ENCODE measurements at places on chromosomes 3 and 15. TPM values are rescaled to one million over a fixed set of nuclear protein-coding genes. Genes with fewer than 3 reads are reported as not detected.

Gene UBA3
- total RNA-seq = 30.6 TPM

Gene CYP1A2
- not detected for total RNA-seq

DNA sequence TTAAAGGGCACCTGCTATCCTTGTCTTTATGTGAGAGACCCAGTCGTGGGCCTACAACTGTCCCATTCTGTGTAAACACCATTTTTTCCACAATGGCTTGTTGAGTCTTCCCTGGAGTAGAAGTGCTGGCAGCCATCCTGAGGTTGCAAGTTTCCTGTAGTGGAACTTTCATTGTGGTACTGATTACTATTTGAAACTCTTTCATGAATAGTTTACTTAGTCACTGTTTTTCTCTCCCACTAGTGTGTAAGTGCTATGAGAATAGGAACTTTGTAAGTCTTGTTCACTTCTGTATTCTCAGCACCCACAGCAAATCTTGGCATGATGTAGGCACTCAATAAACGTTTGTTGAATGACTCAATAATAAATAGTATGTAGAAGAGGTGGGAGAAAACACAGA, 48.6 kb downstream of the RARB start:
- no peak for DNase-seq

DNA sequence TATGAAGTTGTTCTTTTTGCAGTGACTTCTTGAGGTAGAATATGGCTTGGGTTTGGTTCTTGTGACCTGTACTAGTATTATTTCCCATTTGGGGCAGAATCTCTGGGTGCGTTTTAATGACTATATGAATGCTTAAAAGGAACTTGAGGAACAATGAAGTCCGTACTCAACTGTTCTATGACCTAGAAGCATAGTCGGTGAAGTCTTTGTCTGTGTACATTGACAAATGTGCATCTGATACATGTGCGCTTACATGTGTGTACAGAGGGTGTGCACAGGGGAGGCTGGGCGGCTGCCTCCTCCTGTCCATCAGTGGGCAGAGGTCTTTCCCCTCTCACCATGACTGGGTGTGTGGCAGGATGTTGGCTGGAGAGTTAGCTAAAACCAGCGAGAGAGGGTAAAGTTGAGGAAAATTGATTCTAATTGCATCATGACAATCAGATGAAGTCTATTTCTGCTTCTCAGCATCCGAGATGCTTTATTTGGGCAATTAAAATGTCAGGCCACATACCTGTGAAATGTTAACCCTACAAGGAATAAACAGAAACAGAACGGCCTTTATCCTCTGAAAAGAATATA, 1.0 kb upstream of the NR2F2 start:
- no peak for DNase-seq

- no peak for DNase-seq
These were observed 375.1 kb upstream of the DPH6 start for GRCh38 chr15:35921046-35921445.

Gene EPHB1
- total RNA-seq = 0.82 TPM

Measured in transverse colon (tissue), 4 donors.